Astrocyte of the cerebellum (primary cell): ENCODE measurements at places on chromosomes 1 and 21.

- DNase-seq: peak; percentile 57
Observed at GRCh38 chr1:41496080-41497055, 11.9 kb upstream of the EDN2 start.

GRCh38 chr1:229897501-229897900 lies 169.5 kb upstream of the GALNT2 start:
- no peak for DNase-seq

DNA sequence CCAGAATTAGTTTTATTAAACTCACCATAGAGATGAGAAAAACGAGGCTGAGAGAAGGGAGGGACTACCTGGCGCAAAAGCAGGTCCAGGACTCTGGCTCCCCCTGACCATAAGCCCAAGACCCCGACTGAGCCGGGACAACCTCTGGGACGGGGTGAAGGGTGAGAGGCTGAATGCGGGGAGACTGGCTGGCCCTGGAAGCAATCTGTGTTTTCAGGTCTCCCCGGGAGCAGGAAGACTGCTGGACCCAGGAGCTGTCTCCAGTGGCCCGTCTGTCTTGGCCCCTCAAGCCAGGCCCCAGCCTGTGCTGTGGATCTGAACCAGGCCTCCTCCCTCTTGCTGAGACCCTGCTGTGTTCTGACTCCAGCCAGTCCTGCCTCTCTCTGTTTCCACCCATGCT lies 240.8 kb downstream of the TRABD2B start:
- no peak for DNase-seq

GRCh38 chr1:182388392-182389134 lies 3.0 kb downstream of the GLUL start:
- DNase-seq: no peak

DNA sequence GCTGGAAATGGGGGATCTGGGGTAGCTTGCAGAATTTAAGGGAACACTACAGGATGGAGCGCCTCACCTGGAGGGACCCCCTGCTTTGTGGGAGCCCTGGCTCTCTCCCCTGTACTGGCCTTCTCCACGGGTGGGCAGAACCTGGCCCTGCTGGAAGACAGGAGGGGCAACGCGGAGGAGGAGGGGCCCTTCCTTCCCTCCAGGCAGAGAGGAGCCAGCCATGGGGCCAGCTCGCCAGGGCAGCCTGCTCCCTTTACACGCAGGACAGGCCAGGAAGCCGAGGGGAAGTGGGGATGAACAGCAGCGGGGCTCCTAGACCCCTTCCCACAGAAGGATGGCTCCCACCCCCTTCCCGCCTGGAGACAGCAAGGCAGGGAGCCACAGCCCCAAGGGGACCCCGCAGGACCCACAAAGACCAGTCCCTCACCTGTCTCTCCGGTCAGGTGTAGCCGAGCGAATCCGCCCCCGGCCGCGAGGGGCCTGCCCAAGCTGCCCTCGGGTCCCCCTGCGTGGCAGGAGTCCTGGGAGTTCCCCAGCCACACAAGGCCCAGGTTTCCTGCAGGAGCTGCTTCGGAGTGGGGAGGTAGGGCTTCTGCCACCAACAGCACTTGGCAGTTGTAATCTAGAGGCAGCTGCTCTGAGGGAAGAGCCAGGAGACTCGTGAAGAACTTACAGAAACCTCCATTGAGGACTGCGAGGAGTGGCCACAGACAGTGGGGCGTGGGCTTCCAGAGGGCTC lies 1.6 kb upstream of the SLC19A1 start:
- no peak for DNase-seq
